ENCODE measurements at places on chromosomes 6 and 20.

DNA sequence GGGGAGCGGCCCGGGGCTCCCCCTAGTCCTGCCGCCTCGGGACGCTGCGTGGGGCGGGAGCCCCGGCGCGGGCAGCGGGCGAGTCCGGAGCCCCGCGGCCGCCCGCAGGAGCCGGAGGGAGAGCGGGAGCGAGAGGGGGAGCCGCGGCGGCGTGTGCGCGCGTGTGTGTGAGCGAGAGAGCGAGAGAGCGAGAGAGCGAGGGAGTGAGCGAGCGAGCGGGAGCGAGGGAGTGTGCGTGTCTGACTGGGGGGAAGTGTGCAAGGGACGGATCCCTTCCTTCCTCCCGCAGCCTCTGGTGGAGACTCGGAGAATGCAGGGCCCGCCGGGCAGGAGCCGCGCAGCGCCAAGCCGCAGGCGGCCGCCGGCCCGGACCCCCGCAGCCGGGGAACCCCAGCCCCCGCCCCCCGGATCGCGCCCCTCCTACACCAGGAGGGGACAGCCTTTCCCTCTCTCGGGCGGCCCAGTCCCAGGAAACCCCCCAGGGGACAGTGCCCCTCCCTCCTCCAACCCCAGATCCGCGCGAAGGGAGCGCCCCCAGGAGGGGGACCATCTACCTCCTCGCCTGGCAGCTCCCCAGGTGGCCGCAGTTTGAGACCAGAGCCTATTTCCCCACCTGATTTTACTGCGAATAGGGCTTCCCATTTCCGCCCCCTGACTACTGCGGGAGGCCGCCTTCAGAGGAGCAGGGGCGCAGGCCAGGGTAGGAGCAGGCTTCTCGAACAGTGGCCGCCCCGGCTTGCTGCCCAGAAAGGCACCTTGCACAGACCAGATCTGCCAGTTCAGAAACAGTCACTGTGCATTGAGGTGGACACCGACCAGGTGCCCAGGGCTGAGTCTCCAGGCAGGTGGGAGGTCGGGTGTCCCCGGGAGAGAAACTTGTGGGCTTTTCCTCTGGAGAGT is at the start of gene CDH22:
Gene CDH22, minus strand, starts transcription at position 241 of the 900 bp plus-strand sequence. CDS start 57,204 bp downstream, outside the sequence.
- DNase-seq, result no peak

GRCh38 chr6:166516251-166516884 is 70.1 kb downstream of the RAMACL start:
- no peak for DNase-seq

- DNase-seq, result no peak
Measured at GRCh38 chr20:5008759-5009158, 7.4 kb upstream of the SLC23A2 start.

DNA sequence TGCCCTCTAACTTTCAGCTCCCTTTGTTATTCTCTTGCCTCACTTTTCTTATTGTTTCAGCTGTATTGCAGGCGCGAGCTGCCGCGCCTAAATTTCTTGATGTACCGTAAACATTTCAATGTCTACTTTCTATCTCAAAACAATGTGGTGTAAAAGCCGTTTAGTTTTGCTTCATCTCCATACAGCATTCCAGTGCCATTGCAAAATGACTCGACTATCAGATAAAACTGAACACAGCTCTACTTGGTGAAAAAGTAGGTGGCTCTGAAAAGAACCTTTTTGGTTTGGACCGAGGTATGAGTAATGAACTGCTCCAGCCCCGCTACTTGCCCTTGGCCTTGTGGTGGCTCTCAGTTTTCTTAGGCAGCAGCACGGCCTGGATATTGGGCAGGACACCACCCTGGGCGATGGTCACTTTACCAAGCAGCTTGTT is 74.6 kb downstream of the OR2B2 start:
- no peak for DNase-seq

DNA sequence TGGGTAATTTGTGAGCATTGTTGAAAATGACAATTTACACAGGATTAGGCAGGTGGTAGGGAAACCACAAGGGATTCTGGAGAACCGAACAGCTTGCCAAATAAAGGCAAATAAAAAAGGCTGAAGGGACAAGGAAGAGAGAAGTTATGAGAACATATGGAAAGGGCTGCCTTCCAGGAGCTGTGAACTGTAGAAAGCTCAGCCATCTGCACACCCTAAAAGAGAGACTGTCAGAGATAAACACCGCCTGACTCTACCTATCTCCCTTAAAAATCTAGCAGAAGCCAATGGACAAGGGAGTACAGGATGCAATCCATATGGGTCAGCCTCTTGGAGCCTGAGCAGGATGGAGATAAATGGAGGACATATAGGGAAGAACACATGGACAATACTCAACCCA is 12.7 kb upstream of the SLC17A1 start:
- no peak for DNase-seq

DNA sequence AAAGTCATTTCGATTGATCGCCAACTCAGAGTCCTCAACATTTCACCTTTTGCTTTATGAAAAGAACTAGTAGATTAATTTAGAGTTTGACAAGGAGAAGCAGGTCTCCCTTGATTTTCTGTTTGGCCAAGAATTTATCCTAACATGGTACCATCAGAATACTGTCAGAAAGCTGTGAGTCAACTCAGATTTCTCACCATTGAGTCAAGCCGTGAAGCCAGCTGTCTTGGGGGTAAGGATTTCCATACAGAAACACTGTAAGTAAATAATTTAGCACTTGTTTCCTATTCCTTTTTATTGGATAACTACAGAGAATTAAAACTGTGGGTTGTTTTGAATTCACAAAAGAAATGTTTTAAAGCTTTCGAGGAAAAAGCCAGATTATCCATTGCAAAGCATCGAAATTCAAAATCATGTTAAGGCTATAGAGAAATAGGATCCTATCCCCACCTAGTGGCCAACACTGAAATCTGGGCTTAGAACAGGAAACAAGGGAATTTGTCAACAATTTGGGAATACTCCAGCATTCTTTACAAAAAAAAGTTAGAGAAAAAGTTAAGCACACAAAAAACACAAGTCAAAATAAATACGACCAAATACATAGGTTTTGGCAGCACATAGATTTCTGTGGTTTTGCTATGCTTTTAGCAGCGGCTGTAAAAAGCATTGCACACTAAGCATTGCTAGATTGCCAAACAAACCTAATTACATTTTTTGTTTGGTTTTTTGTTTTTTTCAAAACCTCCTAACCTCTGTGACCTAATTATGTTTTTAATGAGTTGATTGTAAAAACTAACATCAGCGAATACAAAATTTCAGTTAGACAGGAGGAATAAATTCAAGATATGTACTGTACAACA is 44.2 kb downstream of the COL11A2 start:
- DNase-seq, result no peak

DNA sequence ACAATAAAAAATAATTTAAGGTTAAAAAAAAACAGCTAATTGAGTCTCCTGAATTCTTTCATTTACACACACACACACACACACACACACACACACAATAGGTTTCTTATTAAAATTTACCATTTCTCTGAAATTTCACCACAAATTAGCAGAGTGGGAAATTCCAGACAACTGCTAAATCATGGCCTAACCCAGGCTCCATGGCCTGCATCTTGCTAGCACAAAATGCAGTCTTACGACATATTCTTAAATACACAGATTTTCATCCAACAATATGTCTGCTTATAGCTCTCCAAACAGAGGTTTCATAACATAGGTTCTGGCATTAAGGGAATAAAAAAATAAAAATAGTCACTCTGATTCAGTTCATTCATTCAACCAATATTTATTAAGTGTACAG is 46.9 kb downstream of the SOD2 start:
- DNase-seq, result no peak

DNA sequence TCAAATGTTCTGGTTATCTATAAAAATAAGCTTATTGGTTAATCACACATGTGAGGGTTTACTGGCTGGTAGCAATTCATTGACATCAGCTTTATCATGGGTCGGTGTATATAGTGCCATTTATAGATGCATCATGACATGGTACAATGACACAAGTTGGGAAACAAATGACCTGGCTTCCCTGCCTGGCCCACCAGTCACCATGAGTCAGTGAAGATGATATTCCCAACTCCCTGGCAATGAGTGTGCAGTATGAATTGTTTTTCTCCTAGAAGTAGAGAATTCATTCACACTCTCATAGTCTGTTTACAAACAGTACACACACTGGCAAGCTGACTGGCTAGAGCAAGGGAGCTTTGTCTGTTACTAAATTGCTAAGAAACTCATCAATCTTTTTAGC is 37.2 kb upstream of the CALHM6 start:
- DNase-seq, result no peak

GRCh38 chr20:38864662-38865061 is 59.2 kb downstream of the PPP1R16B start:
- no peak for DNase-seq

DNA sequence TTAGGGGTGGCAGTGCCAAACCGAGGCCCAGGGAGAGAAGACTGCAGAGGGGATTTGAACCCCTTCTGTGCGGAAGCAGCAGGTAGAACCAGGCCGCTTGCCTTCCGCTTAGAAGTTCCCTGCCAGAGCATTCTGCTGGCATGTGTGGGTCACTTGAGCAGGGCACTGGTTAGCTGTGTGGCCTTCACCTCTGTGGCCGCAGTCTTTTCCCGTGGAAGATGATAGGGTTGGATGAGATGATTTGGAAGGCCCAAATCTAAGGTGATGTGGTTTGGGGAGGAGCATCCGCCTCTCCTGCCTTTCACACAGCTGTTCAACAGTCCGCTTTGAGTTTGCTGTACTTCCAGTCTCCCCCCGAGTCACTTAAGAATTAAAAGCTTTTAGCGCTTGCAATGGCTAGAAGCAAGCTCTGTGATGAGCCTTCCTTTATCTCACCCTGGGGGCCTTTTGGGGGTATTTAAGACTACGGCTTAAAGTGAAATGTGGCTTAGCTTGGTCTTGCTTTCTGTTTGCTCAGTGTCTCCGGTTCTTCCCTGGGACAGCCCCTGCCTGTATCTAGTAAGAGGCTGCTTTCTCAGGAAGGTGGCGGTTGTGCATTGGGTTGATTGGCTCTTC is 743 bp downstream of the CMTR1 start:
- no peak for DNase-seq

DNA sequence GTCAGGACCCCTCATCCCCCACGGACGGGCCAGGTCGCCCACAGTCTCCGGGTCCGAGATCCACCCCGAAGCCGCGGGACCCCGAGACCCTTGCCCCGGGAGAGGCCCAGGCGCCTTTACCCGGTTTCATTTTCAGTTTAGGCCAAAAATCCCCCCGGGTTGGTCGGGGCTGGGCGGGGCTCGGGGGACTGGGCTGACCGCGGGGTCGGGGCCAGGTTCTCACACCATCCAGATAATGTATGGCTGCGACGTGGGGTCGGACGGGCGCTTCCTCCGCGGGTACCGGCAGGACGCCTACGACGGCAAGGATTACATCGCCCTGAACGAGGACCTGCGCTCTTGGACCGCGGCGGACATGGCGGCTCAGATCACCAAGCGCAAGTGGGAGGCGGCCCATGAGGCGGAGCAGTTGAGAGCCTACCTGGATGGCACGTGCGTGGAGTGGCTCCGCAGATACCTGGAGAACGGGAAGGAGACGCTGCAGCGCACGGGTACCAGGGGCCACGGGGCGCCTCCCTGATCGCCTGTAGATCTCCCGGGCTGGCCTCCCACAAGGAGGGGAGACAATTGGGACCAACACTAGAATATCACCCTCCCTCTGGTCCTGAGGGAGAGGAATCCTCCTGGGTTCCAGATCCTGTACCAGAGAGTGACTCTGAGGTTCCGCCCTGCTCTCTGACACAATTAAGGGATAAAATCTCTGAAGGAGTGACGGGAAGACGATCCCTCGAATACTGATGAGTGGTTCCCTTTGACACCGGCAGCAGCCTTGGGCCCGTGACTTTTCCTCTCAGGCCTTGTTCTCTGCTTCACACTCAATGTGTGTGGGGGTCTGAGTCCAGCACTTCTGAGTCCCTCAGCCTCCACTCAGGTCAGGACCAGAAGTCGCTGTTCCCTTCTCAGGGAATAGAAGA is 978 bp downstream of the HLA-A start:
- DNase-seq, result peak; percentile 21

DNA sequence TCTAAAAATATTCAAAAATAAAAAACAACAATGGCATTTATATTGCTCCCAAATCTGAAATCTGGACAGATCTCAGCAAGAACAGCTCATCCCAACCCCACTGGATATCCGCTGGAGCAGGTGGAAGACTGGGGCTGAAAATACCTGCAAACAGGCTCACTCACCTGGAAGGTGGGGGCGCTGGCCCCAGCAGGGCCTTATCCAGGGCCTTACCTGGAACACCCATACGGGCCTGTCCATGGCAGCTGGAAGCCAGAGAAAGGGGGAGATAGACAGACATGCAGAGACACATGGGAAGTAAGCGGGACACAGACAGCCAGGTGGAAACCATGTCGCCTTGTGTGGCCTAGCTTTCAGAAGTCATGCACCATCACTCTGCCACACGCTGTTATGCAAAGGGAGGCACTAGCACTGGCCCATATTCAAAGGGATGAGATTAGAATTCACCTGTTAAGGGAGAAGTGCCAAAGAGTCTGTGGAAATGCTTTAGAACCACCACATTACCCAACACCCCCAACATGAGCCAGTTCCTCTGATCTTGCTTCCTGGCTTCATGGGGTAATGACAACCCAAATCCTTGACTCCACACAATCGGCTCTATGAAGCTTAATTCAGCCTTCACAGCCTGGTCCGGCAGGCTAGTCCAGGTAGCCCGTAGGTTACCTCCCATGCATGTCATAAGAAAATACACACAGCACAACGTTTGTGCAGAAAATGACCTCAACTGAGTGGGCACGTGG is 99.0 kb upstream of the CDYL start:
- no peak for DNase-seq

DNA sequence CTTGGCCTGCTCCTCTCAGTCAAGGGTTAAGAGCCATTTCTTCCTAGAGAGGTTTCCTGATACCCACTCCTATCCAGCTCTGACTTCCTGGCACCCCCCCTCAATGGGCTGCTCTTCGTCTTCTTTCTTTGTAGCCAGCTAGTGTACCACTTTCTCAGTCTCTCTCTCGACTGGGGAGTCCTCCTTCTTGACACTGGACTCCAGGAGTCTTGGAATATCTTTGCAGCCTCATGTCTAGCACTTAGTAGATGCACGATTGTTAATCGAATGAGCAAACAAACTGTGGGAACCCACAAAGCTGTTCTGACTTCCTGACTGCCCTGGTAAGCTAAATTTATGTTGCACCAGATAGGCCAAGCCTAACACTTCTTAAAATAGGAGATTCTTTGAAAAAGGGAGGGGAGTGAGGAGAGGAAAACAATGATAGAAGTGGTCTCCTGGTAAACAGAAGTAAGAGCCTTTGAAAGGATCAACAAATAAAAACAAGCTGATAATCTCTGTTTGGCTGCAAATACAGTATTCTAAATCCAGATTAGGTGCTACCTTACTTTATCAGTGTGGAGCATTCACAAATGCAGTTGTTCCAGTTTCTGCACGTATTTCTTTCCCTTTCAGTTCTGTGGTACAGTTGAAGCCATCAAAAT is 160.1 kb upstream of the CITED2 start:
- no peak for DNase-seq

DNA sequence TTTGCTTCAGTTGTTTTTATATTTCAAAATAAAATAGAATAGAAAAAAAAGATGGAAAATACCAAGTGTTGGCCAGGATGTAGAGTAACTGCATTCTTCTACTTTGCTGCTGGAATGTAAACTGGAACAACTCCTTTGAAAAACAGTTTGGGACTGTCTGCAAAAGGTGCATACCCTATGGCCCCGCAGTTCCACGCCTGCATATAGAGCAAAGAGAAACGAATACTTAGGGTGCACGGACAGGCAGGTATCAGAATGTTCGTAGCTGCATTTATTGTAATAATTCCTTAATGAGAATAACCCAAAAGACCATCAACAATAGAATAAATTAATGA is 603 bp upstream of the RAB23 start:
- DNase-seq, result no peak

Data from stimulated activated CD4-positive, alpha-beta T cell treated with anti-CD3 and anti-CD28 coated beads, Interleukin-15, amount 100 ng/mL, for 1 hour (primary cell).